ENCODE measurements at places on chromosomes 16 and 17.

DNA sequence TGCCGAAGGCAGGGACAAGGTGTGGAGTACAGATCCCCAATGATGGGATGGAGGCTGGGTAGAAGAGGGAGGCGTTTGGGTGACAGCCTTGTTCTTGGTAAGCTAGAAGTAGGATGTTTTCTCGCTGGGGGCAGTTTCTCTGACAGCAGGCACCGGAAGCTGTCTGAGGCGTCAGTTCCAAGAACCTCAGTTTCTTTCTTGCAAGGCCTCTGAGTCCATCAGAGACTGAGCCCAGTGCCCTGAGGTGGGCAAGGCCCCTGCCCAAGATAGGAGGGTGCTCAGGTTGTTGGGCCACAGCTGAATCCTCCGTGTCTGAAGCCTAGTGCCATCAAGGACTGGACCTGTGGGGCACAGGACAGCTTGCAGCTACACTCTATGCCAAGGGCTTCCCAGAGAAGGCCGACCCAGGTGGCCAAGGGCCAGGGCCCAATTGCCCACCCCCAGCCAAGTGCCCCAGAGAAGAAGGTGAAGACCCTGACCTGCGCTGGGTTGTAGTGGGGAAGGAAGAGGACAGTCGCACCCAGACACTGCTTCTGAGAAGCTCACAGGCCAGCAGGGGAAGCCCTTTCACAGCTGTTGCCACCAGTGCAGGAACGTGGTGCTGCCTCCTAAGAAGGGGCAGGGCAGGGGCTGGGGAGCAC lies 13.1 kb downstream of the CYB5D2 start:
- no peaks in the 10 kb centered on the region for H3K27me3 ChIP-seq
- H3K36me3 ChIP-seq, result peaks cover 7% of the 10 kb centered on the region
- H3K4me1 ChIP-seq, result peaks cover 3% of the 10 kb centered on the region
- no peak for DNase-seq

DNA sequence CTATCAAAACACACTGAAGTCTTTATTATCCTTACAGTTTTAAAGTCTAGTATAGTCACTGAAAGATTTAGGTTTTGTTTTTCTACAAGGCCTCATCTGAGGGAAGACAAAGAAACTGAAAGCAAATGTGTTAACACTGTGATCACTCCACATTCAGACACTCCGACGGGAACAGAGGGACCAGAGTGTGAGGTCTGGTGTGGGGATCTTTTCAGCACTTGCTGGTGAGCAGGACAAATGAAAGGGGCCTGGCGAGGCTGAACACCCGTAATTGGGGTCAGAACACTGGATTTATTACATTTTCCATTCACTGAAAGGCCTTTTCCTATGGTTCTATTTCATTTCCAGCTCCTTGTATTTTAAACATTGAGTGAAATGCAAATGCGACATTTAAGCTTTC lies 910.5 kb downstream of the CDH11 start:
- no peak for DNase-seq
- no peaks in the 10 kb centered on the region for H3K4me1 ChIP-seq
- H3K36me3 ChIP-seq, result no peaks in the 10 kb centered on the region
- H3K27me3 ChIP-seq, result no peaks in the 10 kb centered on the region

DNA sequence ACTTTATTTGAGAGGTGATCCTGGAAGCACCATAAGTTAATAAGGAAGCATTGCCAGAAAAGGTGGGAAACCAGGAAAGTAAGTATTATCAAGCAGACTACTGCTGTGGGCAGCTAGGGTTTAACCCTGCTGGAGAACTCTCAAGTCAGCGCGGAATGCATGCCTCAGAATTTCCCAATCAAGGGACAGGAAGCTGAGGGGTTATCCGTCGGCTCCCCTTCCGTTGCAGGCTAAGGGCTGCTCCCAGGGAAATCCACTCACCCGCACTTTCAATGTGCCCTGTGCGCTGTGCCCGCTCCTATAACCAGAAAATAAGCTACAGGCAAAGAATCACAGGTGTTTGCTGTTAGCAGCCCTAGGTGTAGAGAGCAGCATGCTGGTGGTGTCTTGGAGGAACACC lies 138.5 kb upstream of the CACNG3 start:
- peaks cover 19% of the 10 kb centered on the region for H3K36me3 ChIP-seq
- no peak overlapping the region for H3K4me3 ChIP-seq
- H3K27me3 ChIP-seq, result no peaks in the 10 kb centered on the region
- no peak for DNase-seq
- H3K27ac ChIP-seq, result no peak overlapping the region
- no peaks in the 10 kb centered on the region for H3K4me1 ChIP-seq

DNA sequence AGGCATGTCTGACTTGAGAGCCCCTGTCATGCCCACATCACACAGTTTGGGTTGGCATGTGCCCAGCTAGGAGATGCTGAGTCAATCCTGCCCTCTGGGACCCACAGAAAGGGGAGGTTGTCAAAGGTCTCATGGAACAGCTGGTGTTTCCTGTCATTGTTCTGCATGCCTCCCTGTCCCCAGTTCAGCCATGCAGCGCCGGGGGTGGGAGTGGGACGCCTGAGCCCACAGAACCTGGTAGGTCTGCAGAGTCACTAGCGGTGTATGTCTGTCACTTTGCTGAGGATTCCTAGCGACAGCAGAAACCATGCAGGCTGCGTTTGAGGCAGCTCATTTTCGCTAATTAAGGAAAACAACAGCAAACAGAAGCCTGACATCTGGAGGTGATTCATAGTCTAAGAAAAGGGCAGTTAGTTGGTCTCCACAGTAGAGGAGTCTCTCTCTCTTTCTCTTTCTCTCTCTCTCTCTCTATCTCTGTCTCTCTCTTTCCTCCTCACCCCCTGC lies 19.6 kb upstream of the CCL1 start:
- no peaks in the 10 kb centered on the region for H3K36me3 ChIP-seq
- H3K4me1 ChIP-seq, result peaks cover 66% of the 10 kb centered on the region
- peak; percentile 37 for DNase-seq
- H3K4me3 ChIP-seq, result no peak overlapping the region
- H3K27ac ChIP-seq, result no peak overlapping the region

DNA sequence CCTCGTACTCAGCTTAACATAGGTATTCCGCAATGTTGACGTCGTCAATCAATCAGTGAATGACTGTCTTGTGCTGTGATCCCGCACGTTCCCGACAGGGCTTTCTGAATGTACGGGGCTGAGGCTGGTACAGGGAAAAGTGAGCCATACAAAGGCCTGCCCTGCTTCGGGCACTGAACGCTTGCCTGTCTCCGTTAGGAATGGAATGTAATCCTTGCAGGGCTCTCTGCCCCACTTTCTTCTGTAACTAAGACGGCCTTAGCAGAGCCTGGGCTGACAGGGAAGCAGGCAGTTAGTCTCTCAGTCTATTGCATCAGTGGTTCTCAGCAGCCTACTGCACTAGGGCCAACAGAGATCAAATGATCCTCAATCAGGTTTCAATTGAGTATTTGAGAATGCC lies 16.2 kb upstream of the MYH3 start:
- no peaks in the 10 kb centered on the region for H3K4me1 ChIP-seq
- H3K27ac ChIP-seq, result no peak overlapping the region
- DNase-seq, result no peak

DNA sequence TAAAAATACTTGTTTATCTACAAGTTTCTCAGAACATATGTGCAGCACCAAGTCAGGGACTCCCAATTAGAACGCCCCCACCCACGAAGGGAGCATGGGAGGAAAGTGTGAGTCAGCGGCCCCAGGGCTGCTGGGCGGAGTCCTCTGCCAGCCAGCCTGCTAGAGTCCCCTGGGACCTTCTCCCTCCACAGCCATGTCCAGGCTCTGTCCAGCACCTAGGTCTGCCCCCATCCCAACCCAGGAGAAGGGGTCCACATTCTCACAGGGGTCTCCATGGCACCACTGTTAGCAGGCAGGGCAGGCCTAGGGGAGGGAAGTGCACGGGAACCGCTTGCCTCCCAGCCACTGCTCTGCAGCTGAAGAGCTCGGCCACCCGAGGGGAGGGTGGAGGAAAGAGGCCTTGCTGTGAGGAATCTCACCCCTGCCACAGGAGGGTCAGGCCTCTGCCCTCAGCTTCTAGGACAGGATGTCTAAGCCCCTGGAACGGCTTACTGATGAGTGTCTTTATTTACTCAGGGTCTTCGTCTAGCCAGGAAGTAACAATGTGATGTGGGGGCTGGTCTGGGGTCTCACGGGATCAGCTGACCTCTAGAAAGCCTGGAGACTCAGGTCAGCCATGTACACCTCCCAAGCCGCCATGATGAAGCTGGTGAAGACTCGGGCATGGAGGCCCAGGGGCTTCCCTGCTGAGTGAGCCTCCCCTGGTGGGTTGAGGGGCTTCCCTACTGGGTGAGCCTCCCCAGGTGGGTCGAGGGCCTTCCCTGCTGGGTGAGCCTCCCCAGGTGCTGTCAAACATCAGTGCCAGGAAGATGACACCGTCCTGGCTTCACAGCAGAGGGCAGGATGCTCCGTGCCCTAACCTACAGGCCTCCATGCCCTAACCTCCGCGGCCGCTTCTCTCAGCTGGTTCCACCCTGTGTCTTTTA lies 190.3 kb downstream of the RBFOX3 start:
- no peak overlapping the region for H3K27ac ChIP-seq
- peaks cover 6% of the 10 kb centered on the region for H3K27me3 ChIP-seq
- H3K4me3 ChIP-seq, result no peak overlapping the region
- H3K36me3 ChIP-seq, result no peaks in the 10 kb centered on the region
- no peaks in the 10 kb centered on the region for H3K4me1 ChIP-seq
- DNase-seq, result no peak

GRCh38 chr16:77569406-77569805 lies 134.6 kb upstream of the ADAMTS18 start:
- H3K36me3 ChIP-seq, result no peaks in the 10 kb centered on the region
- H3K27ac ChIP-seq, result no peak overlapping the region

DNA sequence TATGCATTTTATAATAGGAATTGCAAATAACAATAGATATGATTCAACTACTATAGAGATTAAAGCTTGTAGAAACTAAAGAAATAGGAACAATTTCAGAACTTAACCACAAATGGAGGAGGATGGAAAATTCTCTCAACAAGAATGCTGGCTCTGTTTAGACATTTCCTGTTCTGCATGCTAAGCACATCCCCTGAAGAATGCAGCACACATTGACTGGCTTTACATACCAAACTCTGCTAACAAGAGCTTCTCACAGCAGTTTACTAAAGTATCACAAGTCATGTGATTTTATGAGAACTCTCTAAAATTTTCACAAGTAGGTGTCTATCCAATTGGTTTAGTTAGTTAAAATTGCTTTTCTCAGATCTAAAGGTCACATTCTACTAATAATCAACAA lies 85.2 kb downstream of the SPAG9 start:
- no peak overlapping the region for H3K4me3 ChIP-seq
- peaks cover 6% of the 10 kb centered on the region for H3K4me1 ChIP-seq
- H3K36me3 ChIP-seq, result peaks cover 18% of the 10 kb centered on the region
- no peak for DNase-seq
- H3K27ac ChIP-seq, result no peak overlapping the region

GRCh38 chr17:32936894-32937500 lies 9.0 kb downstream of the TMEM98 start:
- H3K4me3 ChIP-seq, result no peak overlapping the region
- no peak overlapping the region for H3K27ac ChIP-seq
- peak; percentile 73 for DNase-seq

DNA sequence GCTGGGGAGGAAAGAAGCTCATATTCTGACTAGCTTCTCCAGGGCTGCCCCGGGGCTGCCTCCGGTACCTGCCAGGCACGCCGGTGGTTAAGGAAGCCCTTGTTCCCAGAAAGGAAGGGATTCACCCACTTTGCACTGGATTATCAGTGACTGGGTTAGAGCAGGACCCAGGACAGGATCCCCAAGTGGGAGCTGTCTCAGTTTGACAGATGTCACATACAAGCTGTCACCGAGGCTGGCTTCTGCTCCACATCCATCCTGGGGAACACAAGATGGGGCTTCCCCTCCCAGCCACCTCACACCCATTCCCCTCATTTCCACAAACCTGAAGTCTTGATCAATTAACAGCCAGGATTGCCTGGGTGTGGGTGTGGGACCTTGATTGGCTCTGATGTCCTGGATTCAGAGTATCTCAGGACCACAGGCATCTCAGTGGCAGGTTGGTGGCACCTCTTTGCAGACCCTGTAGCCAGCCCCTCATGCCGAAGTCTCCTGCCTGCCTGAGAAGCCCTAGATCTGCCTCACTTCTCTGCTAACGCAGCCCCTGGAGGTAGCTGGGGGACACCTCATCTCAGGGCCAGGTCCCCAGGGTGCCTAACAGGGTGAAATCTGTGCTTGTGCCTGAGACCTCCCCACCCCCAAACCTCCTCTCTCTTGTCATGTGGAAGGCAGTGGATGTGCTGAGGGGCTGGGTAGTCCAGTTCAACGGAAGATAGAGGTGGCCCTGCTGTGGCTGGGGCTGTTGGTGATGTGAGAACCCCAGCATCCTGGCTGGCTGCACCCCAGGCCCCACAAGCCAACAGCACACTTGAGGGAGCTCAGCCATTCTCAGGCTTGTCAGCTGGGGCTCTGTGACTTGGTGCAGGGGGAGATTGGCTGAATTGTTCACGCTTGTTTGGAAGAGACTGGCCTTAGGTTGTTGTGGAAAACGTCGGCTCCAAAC lies 1.4 kb downstream of the CACNG5 start:
- no peak for DNase-seq
- H3K4me1 ChIP-seq, result no peaks in the 10 kb centered on the region
- no peak overlapping the region for H3K27ac ChIP-seq
- peaks cover 68% of the 10 kb centered on the region for H3K27me3 ChIP-seq

- no peak for DNase-seq
- H3K27me3 ChIP-seq, result no peaks in the 10 kb centered on the region
- H3K4me3 ChIP-seq, result no peak overlapping the region
- H3K4me1 ChIP-seq, result no peaks in the 10 kb centered on the region
- no peaks in the 10 kb centered on the region for H3K36me3 ChIP-seq
Measured at GRCh38 chr17:72299592-72299991, 178.8 kb downstream of the SOX9 start.

DNA sequence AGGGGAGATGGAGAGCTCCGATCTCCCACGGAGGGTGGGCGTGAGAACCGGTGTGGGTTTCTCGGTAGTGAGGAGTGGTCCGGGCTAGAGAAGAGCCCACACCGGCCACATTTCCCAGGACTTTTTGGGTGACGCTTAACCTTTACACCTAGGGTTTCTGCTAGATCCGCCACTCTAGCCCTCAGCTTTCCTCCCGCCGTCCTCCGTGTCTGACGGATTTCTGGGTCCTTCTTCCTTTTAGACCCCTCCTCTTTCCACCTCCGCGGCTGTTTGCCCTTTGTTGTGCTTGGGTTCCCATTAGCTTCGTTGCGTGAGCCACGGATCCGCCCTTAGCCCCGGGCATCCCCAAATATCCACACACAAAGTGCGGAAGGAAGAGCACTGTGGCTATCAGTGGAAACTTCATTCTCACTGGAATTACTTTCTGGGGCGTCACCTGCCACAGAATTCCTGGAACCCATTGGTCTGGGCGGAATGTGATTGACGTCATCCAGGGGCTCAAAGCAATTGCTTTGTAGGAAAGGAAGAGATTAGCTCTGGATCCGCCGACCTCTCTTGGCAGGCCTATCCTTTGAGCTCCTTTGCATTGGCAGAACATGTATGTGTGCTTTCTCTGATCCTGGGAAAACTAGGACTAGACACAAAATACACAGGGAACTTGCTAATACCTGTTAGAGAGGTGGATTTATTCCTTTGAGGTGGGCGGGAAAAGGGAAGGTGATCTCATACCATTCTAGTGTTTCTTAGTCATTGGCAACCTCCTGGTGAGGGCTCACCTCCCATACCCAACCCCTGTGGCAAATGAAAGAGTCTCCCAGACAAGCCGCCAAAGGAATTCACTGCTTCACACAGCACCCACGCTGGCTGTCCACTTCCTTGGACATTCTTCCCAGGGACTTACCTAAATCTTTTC lies 654 bp downstream of the TNFAIP1 start:
- H3K27ac ChIP-seq, result peak overlapping the region; percentile 98
- H3K4me3 ChIP-seq, result peak overlapping the region; percentile 99
- H3K4me1 ChIP-seq, result peaks cover 53% of the 10 kb centered on the region

- H3K27ac ChIP-seq, result no peak overlapping the region
- no peaks in the 10 kb centered on the region for H3K36me3 ChIP-seq
- DNase-seq, result no peak
- peaks cover 55% of the 10 kb centered on the region for H3K27me3 ChIP-seq
- H3K4me1 ChIP-seq, result peaks cover 2% of the 10 kb centered on the region
Measured at GRCh38 chr17:19753051-19753509, 5.0 kb upstream of the ALDH3A1 start.

Data from activated naive CD4-positive, alpha-beta T cell treated with anti-CD3 and anti-CD28 coated beads, Interleukin-2, amount 10 ng/mL, durations not matched to agents 7 days and 5 days (primary cell).